NCI-H187 (cell line): ENCODE measurements at places on chromosomes 5 and 9.

- no peak for DNase-seq
Observed at GRCh38 chr5:53089481-53089991, 20.0 kb downstream of the MOCS2 start.

DNA sequence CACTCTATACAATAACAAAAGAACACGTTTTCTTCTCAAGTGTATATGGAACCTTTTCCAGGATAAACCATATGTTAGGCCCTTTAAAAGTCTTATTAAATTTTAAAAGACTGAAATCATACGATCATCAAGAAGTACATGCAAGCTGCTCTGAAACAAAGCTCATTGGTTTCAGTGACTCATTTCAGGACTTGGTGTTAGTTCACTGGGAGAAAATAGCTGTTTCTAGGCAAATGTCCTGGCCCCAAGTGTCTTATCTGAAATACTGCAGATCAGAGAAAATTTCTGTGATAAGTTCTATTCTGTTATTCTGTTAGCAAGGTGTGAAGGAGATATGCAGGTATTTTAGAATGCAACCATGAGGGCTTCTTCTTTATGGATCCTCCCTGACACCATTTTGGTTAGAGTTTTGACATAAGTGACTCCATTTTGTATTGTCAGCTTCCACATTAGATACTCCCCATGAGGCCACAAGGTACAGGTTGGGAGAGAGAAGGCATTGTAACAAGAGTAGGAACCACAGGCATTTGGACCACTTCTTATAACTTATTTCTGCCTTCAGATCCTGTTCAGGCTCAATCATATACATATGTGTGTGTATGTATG lies 7.5 kb upstream of the CCDC180 start:
- DNase-seq, result no peak

- DNase-seq, result no peak
Observed at GRCh38 chr9:129685220-129685932, 19.9 kb downstream of the PRRX2 start.

DNA sequence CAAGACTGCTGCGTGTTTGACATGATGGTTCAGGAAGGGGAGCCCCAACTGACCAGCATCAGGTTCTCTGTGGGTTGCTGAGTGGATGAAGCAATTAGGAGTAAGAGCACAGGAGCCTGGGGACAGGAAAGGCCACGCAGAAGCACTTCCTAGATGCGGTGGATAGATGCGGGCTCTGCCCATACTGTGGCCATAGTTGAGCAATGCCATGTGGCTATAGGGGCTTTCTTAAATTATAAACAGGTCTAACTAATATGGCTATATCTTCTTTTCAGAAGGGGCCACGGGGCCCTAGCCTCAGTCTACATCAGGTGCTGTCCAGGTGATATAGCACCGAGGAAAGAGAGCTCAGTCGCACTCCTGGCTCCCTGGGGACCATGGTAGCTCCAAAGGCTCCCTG lies 198.6 kb downstream of the GADD45G start:
- DNase-seq, result no peak
